Testis (tissue), 5 donors: ENCODE measurements at places on chromosomes 3 and 15. TPM values are rescaled to one million over a fixed set of nuclear protein-coding genes. Genes with fewer than 3 reads are reported as not detected.

DNA sequence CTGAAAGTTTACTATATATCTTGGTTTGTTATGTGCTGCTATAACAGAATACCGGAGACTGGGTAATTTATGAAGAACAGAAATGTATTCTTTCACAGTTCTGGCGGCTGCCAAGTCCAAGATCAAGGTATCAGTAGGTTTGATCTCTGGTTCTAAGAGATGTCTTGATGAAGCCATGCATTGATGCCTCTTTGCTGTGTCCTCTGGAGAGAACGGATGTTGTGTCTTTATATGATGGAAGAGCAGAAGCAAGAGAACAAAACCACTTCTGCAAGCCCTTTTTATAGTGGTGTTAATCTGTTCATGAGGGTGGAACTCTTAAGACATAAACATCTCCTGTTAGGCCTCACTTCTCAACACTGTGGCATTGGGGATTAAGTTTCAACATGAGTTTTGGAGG, 62.7 kb downstream of the TCF12 start:
- H3K27ac ChIP-seq = no peak overlapping the region
- no peak for DNase-seq
- no peak overlapping the region for H3K4me3 ChIP-seq
- no peaks in the 10 kb centered on the region for H3K27me3 ChIP-seq
- no peaks in the 10 kb centered on the region for H3K36me3 ChIP-seq
- H3K4me1 ChIP-seq = no peaks in the 10 kb centered on the region

- H3K27ac ChIP-seq = no peak overlapping the region
- H3K36me3 ChIP-seq = no peaks in the 10 kb centered on the region
- H3K4me3 ChIP-seq = no peak overlapping the region
- no peaks in the 10 kb centered on the region for H3K27me3 ChIP-seq
- no peaks in the 10 kb centered on the region for H3K4me1 ChIP-seq
Observed at GRCh38 chr3:79162653-79163052, 605.1 kb downstream of the ROBO1 start.

DNA sequence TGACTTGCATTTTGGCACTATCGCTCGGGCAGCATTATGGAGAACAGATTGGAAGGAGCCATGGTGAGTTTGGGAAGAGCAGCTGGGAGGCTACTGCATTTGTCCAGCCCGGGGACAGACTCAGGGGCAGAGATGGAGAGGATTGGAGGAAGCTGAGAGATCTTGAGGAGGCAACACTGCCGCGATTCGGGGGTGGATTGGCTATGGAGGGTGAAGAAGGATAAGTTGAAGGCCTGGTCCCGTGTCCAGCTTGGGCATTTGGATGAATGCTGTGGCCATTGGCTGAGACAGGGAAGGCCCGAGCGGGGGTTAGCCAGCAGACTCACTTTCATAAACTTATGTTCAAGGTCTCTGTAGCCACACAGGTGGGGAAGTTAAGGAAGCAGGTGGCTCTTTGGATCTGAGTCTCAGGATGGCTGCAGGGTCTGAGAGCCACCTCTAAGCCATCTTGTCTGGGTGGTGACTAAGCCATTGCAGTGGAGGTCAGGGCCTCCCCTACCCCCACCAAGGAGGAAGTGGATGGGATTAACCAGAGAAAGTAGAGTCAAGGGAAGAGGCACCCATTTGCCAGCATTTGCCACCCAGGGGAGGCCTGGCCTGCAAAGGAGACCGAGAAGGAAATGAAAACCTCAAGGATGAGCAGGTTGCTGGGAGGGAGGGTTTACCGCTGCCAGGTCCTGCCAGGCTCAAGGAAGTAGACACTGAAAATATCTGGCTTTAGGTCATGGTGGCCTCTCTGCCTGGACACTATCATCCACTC, 144.0 kb upstream of the TLE3 start:
- H3K27me3 ChIP-seq = no peaks in the 10 kb centered on the region
- no peaks in the 10 kb centered on the region for H3K36me3 ChIP-seq
- no peaks in the 10 kb centered on the region for H3K4me1 ChIP-seq
- no peak overlapping the region for H3K4me3 ChIP-seq
- no peak overlapping the region for H3K27ac ChIP-seq
- DNase-seq = no peak

DNA sequence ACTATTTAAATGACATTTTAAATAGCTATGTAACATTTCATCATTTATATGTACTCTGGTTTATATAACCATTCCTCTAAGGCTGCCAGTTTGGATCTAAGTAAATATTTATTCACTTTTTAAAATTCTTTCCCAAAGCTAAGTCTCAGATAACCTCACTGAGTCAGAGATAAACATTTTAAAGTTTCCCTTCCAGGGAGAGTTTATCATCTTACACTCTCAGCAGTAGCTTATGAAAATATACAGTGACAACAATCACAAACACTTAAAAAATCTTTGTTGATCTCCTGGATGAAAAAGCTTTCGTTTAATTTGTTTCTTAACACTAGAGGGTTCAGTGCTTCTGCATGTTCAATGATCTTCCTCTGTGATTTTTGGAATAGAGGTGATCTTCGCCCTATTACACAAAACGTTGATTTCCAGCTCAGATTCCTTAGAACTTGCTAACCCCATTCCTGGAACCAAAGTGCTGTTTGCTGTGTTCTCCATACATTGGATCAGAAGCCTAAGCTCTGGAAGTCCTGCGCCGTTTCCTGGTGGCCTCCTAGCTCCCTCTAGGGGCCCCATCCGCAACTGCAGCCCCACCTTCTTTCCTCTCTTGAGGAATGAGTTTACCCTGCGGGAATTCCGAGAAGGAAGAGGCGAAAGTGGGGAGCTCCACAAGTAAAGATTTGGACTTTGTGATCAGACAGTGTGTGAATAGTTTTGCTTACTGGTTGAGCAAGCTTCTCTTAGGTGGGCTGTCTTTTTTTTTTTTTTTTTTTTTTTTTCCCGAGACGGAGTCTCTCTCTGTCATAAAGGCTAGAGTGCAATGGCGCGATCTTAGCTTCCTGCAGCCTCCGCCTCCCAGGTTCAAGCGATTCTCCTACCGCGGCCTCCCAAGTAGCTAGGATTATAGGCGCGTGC, 29.3 kb upstream of the SACM1L start:
- DNase-seq = peak; percentile 76
- no peaks in the 10 kb centered on the region for H3K27me3 ChIP-seq
- peaks cover 5% of the 10 kb centered on the region for H3K4me1 ChIP-seq
- H3K27ac ChIP-seq = no peak overlapping the region
- no peak overlapping the region for H3K4me3 ChIP-seq
- no peaks in the 10 kb centered on the region for H3K36me3 ChIP-seq

DNA sequence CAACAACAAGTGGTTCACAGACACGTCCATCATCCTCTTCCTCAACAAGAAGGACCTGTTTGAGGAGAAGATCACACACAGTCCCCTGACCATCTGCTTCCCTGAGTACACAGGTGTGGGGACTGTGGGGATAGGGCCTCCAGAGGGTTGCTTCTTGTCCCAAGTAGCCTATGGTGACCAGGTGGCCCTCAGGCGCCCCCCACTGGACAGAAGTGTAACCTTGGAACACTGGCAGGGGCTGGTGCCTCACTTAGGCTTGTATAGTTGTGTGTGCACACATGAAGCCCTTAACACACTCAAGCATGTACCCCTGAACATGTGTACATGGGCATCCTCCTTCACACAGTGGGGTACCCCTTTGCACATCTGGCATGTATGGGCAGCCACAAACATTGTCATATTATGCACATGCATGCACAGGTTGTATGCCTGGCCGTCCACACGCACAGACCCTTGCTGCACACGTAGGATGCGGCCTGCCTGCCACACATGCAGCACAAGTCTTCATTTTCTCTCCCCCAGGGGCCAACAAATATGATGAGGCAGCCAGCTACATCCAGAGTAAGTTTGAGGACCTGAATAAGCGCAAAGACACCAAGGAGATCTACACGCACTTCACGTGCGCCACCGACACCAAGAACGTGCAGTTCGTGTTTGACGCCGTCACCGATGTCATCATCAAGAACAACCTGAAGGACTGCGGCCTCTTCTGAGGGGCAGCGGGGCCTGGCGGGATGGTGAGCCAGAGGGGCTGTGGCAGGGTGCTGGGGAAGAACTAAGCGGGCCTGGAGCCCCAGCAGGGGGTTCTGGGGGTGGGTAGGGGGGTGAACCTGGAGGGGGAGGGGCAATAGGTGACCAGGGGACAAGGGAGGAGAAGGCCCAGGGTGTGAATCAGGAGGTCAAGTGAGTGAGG, 11.7 kb upstream of the SEMA3B start:
- peak; percentile 53 for DNase-seq
- H3K36me3 ChIP-seq = no peaks in the 10 kb centered on the region
- peaks cover 20% of the 10 kb centered on the region for H3K4me1 ChIP-seq
- no peak overlapping the region for H3K27ac ChIP-seq
- no peaks in the 10 kb centered on the region for H3K27me3 ChIP-seq
- H3K4me3 ChIP-seq = no peak overlapping the region

The TM4SF18 gene
- 3.1 TPM for polyA plus RNA-seq

The NOX5 gene
- 7.9 TPM for polyA plus RNA-seq

The SLITRK3 gene
- 1.6 TPM for polyA plus RNA-seq

The ZPLD1 gene
- polyA plus RNA-seq = 0.44 TPM

The ATP8B4 gene
- polyA plus RNA-seq = 2.5 TPM

The CCR5 gene
- 3.3 TPM for polyA plus RNA-seq
